Hindlimb muscle (tissue), 1 donor: ENCODE measurements at places on chromosomes 13 and 19. TPM values are rescaled to one million over a fixed set of nuclear protein-coding genes. Genes with fewer than 3 reads are reported as not detected.
A peak's percentile ranks its signal among the peaks of the same experiment; 100 is the strongest.

- no peak for DNase-seq
These were observed 28.2 kb downstream of the ELL start for GRCh38 chr19:18493440-18494266.

The GJA3 gene
- 3.5 TPM for polyA plus RNA-seq

The FGF22 gene
- 0.28 TPM for polyA plus RNA-seq

The ZNF728 gene
- polyA plus RNA-seq = not detected

The SLAIN1 gene
- polyA plus RNA-seq = 5.4 TPM

- no peak for DNase-seq
These were observed 17.7 kb downstream of the CEACAM8 start for GRCh38 chr19:42577016-42577415.

- DNase-seq = no peak
These were observed 21.4 kb downstream of the SIGLECL1 start for GRCh38 chr19:51272183-51272810.

DNA sequence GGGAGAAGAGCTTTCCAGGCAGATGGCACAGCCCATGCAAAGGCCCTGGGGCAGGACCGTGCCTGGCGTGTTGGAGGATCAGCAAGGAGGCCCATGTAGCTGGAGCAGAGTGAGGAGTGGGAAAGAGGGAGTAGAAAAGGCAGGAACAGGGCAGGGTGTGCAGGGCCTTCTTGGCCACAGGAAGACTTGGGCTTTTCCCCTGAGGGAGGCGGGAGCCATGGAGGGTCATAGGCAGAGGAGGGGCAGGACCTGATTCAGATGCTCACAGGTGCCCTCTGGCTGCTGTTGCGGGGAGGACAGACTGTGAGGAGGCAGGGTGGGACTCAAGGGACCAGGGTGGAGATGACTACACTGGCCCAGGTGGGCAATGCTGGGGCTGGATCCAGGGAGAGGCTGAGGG lies 13.8 kb upstream of the PTPRS start:
- DNase-seq = no peak

GRCh38 chr19:12806242-12807081 lies at the start of gene RNASEH2A:
Gene RNASEH2A (plus strand): TSS chr19:12806584. CDS start chr19:12806674, 90 bp downstream.
- DNase-seq = peak; percentile 91

DNA sequence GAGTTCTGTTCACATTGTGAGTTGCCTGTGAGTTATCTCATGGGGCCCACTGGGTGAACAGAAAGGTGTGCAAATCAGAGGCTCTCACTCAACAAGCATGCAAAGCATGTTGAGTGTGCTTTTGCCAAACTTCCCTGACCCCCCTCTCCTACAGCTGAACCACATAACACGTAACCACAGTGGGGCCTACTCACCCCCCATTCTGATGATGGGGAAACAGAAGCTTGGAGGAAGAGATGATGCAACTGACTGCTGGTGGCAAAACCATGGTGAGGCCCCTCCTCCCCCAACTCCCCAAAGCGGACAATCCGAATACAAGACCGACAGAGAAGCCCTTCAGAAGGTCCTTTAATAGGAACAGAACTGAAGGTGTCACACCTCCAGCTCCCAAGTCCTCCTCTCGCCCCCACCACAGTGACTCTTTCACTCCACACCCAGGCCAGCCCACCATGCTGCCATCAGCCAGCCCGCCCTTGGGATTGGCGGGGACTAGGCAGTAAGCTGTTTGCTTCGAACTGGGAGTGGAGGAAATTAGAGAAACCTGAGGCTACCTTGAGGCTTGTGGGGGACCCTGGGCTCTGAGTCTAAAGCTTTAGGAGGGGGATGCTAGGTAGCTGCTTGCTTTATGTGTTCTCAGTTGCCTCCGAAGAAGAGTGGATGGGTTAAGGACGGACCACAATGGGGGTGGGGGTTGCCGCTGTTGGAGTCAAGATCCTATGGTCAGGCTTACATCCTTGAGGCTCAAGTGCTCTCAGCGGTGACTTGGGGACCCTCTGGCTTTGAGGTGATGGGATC lies 3.8 kb downstream of the ZNF784 start:
- no peak for DNase-seq

DNA sequence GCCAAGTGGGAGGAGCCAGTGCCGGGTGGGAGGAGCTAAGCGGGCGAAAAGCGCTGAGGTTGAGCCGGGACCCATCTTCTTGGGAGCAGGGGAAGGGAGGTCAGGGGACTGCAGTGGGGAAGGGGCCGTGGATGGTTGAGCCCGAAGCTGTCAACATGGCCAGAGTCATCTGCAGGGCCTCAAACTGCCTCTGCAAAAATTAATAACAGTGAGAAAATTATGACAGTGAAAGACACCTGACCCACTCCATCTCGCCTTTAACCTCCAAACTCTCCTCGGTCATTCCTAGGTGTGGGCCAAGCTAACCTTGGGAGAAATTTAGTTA lies 30.1 kb downstream of the ZNF557 start:
- no peak for DNase-seq

DNA sequence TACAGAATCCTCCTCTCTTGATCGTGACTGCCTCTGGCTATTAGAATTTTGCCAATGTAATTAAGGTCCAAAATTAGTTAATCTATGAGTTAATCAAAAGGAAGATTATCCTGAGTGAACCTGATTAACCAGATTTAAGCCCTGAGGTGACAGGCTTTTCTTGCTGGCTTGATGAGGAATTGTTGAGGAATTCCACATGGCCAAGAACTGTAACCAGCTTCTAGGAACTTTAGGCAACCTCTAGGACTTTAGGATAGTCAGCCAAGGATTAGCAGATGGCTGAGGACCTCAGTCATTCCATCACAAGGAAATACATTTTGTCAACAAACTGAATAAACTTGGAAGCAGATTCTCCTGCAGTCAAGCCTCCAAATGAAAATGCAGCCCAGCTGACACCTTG lies 84.8 kb downstream of the STOML3 start:
- no peak for DNase-seq

- peak; percentile 23 for DNase-seq
These were observed 404 bp downstream of the C19orf44 start for GRCh38 chr19:16496613-16496983.

DNA sequence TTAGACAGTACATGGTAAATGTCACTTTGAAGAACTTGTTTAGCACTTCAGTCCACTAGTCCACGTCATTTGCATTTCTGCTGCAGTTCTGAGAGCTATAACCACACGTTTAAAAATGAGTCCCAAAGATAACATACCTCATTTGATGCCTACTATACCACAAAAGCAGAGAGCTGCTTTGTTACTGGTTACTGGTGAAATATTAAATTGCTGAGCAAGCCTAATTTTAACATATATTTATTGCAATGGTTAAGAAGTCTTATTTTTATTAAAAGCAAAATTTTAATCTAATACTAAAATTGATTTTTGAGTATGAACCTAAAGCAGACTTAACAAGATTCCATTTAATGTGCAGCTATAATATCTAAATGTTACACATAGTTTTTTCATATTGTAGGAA lies 1949.7 kb upstream of the PRR20A start:
- no peak for DNase-seq

GRCh38 chr19:1122972-1123363 lies 19.2 kb downstream of the GPX4 start:
- DNase-seq = no peak

DNA sequence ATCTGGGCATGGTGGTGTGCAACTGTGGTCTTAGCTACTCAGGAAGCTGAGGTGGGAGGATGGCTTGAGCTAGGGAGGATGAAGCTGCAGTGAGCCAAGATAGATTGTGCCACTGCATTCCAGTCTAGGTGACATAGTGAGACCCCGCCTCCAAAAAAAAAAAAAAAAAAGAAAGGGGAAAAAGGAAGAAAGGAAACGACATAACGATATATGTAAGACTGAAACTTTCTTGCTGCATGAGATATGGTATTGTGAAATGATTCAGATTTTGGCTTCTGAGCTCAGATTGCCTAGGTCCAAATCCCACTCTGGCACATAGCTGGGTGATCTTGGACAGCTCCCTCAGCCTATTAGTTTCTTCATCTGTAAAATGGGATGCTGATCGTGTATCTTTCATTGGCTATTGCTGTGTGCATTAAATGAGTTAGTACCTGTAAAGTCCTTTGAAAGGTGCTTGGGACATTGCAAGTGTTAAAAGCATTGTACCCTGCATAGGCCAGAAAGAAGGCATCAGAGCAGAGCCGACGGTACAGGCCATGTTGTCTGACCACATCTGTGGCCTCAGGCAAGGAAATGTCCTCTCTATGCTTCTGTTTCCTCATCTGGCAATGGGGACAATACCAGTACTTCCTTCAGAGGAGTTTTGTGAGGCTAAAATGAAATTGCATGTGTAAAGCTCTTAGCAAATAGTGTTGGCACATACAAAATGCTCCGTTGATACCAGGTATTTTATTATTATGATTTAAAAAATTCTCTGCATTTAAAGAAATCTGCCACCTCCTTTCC lies 32.6 kb upstream of the SLC46A3 start:
- no peak for DNase-seq

GRCh38 chr13:110225609-110226574 lies 81.1 kb downstream of the COL4A1 start:
- no peak for DNase-seq

The ASF1B gene
- polyA plus RNA-seq = 8.6 TPM

- DNase-seq = no peak
These were observed 1156.0 kb downstream of the PCDH9 start for GRCh38 chr13:66074018-66074615.

- DNase-seq = no peak
These were observed 12.7 kb downstream of the KDM4B start for GRCh38 chr19:4981681-4981958.

The ZNF573 gene
- 11.9 TPM for polyA plus RNA-seq

DNA sequence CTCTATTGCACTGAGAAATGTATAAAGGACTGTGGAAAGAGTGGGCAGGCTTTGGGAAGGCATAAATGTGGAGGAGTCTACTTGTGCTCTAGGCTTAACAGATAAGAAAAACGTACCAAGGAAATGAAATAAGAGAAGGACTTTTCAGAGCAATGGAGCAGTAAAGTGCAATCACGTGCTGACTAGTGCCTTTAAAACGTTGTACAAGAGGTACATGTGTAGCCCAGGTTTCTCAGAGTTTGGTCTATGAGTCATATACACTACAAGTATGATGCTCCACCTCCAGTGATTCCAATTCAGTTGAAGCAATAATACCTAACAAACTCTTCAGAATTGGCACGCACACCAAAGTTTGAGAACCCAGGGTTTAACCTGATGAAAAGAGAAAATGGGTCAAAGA lies 13.4 kb upstream of the FNDC3A start:
- no peak for DNase-seq

GRCh38 chr19:46471811-46472543 lies 614 bp upstream of the PNMA8A start:
- no peak for DNase-seq

DNA sequence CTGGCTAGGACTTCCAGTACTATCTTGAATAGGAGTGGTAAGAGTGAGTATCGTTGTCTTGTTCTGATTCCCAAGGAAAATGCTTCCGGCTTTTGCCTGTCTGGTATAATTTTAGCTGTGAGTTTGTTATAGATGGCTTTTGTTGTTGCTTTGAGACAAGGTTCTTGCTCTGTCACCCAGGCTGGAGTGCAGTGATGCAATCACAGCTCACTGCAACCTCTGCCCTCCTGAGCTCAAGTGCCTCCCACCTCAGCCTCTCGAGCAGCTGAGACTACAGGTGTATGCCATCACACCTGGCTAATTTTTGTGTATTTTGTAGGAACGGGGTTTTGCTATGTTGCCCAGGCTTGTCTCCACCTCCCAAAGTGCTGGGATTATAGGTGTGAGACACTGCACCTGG lies 6.1 kb upstream of the ZNF543 start:
- no peak for DNase-seq

- DNase-seq = no peak
These were observed 279.6 kb downstream of the SLC7A1 start for GRCh38 chr13:29315847-29316246.

The CEBPA gene
- 10.9 TPM for polyA plus RNA-seq

DNA sequence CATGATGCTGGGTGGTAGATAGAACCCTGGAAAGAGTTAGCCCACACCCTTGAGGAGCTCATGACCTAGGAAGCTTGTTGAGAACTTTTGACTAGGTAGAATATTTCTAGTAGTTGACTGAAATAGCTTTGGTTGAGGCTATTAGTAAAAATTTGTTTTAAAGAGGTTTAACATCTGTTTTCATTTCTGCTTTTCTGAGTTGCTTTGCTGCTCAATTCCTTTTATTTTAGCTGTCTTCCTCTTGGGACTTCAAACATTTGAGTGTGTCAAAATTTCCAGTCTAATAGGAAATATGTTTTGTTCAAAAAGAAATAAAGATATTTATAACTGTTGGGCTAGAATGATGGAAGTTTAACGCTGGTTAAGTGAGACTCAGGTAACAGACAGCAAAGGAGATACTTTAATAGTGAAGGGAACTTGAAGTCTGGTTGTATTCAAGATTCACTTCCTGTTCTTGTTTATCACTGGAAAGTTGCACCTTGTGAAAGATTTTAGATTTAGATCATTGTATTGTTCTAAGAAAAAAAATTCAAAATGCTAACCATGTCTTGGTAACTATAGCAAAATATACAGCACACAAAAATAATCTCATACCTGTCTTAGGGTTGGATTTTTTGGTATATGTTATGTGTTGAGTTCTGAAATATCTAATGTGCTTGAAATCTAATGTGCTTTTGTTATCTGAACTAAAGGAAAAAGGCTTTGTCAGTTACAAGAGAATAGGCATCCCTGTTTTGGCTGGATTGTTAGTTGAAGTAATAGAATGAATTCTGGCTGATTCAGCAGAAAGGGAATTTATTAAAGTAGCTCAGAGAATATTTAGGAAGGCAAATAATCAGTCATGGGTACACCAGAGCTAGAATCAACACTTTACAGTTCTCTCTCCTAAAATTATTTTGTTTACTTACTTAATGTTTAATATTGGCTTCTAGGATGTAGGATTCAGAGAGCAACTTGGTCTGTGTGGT lies 24.4 kb upstream of the GPR18 start:
- DNase-seq = peak; percentile 16

DNA sequence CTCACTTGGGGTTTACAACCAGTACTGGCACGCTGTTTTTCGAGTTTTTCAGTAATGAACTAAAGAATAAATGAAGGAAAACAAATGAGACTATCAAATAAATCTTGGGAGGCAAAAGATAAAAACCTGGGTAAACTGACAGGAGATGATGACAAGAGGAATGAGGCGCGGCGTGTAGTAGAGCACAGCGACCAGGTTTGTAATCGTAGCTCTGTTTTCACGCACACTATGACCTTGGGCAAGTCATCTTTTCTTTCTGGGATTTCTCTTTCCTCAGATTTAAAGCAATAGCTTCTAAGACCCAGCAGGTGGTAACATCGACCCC lies 419 bp downstream of the MRPS31 start:
- DNase-seq = no peak

The KCNK6 gene
- polyA plus RNA-seq = 2.2 TPM

The DENND1C gene
- polyA plus RNA-seq = 1.2 TPM

DNA sequence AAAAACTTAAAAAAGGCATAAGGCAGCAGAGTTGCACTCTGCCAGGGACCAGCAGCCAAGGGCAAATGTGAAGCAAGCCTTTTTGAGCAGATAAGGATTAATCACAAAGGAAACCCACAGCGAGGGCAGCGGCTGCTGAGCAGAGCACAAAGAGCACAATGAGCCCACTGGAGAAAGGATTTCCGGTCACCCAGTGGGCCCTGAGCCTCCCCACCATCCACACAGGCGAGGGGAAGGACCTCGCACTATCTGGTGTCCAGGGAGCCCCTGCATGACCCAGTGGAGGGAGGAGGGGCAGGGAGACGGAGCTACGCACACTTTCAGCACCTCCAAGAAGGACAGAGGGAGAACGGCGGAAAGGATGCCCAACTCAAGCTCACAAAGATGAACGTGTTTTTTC lies 40.0 kb downstream of the COL4A1 start:
- no peak for DNase-seq
